AG08395 (cell line): ENCODE measurements at places on chromosomes 4 and X.

- DNase-seq, result no peak
Measured at GRCh38 chrX:70183091-70183490, 5.8 kb downstream of the DGAT2L6 start.

DNA sequence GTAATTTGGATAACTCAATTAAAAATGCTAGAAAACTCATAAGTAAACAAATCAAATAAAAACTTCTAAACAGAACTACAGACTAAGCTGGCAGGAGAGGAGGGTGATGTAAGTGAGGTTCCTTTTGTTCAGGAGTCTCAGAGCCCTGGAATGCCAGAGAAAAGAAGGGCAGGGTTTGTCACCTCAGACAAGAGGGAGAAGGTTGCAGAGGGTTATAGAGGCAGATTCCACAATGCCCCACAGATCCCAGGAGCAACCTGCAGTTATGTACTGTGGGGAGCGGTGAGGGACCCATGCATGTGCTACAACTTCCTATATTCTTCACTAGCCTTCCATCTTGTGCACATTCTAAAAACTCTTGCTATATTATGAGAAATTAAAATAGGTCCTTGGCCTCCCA lies 129.7 kb downstream of the CFAP299 start:
- no peak for DNase-seq

DNA sequence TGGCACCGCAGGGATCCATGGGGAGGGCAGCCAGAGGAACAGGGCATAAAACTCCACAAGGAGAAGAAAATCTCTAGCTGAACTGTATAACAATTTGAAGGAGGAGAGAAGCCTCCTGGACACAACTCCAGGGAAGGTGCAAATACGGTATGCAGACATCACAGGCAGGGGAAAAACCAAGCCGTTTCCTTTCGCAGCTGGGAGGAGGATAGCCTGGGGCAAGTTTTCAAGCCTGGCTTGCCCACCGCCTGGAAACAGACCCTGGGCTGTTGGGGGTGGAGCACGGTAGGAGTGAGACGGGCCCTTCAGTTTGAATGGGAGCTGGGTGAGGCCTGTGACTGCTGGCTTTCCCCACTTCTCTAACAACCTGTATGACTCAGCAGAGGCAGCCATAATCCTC lies 43.4 kb upstream of the TAF9B start:
- no peak for DNase-seq

- DNase-seq, result peak; percentile 53
Measured at GRCh38 chrX:119228512-119229252, 7.4 kb upstream of the PGRMC1 start.

DNA sequence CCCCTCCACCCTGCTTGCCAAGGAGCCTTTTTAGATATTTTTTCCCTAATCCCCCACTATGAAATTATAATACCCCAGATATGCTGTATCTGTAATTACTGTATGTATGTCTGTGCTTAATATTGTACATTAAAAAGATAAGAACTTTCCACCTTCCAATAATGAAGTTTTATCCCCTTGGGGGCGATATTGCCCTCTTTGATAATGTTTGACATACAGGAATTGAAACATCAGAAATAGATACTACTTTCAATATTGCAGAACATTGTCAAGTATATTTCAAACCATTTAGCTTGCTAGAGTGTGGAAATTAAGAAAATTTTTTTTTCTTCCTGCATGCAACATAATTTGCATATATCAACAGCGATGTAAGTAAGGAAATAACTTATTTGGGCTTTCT lies 58.9 kb downstream of the NAF1 start:
- DNase-seq, result peak; percentile 4

DNA sequence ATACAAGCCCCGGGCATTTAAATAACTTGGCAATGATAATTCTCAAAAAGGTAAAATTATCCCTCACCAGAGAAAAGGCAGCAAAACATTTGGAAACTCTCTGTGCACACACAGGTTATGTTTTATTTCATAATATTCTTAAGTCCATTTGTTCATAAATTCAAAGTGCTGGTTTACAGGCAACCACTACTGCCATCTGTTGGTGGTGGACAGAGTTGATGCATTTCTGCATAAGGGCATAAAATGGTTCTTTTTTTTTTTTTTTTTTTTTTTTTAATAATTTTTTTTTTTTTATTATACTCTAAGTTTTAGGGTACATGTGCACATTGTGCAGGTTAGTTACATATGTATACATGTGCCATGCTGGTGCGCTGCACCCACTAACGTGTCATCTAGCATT lies 31.5 kb upstream of the IL21 start:
- DNase-seq, result peak; percentile 57

DNA sequence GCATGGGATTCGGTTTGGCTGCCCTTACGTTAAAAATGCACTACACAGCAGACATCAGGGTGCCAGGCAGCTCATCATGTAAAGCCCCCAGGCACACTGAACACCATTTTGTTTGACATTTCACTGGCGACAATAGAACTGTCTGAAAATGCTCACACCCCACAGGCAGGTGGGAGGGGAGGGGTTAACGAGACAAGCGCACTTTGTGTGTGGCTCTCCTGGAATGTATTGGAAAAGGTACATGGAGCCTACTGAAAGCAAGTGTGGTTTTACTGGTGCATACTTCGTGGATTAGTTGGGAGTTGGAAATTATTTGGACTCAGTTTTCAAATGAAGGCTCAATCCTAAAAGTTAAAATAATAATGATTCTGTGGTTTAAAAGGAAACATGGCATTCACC lies 31.6 kb upstream of the PPARGC1A start:
- DNase-seq, result no peak

GRCh38 chr4:117376692-117377091 lies 291.3 kb upstream of the TRAM1L1 start:
- no peak for DNase-seq

- no peak for DNase-seq
Measured at GRCh38 chr4:107931775-107932321, 499 bp downstream of the CYP2U1 start.

- DNase-seq, result no peak
Measured at GRCh38 chr4:154868414-154869194, 87.5 kb downstream of the RBM46 start.

DNA sequence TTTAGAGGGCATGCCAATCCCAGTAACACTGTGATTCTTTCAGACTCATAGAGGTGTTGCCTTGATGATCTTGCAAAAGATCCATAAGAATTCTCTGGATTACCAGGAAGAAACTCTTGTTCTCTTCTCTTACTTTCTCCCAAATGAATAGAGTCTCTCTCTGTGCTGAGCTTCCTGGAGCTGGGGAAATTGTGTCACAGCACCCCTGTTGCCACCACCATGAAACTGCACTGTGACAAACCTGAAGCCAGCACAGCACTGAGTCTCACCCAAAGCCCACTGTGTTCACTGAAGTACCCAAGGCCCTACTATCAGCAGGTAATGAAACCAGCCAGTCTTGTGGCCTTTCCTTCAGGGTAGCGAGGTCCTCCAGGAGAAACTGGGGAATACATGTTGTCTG lies 332.7 kb upstream of the FGF16 start:
- no peak for DNase-seq

DNA sequence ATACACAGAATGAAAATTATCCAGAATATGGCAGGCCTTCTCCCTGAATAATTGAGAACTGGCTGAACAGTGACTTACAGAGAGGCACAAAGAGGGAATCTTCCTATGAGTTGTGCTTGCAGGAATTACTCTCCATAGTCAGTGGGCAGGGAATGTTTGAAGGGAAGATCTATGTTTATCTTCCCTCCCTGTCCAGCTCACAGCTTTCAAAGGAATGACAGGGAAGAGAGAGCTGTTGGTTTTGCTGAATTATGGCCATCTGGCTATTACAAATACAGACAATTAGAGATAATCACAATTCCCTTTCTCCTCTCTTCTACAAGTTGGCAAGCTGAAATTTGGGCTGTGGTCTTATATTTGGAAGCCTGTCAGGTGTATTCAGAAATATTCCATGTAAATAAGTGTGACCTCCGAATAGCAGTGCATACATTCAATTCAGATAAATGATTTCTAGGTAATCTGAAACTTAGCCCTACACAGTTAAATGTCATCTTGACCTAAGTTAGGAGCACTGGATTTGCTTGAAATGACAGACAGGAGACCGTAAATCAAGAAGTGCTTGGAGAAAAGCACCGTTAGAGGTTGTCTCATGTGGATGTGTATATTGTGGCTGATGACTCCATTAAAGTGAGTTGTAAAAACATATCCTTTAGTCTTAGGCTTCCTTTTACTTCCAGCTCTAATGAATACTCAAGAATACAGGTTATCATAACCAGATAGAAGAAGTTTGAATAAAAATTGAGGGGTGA lies 136.8 kb downstream of the C4orf33 start:
- DNase-seq, result no peak

GRCh38 chrX:116142976-116143375 lies 27.6 kb upstream of the AGTR2 start:
- no peak for DNase-seq

DNA sequence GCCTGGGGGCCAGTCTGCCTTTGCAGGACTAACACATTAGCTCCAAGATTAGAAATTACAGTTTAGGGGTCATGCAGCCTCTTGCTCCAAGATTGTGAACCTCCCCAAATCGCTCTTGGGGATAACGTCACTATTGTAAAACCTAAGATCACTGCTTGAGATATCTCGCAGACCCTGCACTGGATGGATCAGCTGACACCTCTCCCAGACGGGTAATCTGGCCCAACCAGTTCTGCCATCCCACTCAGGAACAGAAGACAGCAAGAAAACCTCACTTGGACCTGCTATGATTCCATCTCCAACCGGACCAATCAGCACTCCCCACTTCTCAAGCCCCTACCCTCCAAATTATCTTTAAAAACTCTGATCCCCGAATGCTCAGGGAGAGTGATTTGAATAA lies 431.2 kb downstream of the GPM6A start:
- DNase-seq, result no peak

- DNase-seq, result no peak
Measured at GRCh38 chr4:2795300-2795892, 2.5 kb downstream of the SH3BP2 start.

DNA sequence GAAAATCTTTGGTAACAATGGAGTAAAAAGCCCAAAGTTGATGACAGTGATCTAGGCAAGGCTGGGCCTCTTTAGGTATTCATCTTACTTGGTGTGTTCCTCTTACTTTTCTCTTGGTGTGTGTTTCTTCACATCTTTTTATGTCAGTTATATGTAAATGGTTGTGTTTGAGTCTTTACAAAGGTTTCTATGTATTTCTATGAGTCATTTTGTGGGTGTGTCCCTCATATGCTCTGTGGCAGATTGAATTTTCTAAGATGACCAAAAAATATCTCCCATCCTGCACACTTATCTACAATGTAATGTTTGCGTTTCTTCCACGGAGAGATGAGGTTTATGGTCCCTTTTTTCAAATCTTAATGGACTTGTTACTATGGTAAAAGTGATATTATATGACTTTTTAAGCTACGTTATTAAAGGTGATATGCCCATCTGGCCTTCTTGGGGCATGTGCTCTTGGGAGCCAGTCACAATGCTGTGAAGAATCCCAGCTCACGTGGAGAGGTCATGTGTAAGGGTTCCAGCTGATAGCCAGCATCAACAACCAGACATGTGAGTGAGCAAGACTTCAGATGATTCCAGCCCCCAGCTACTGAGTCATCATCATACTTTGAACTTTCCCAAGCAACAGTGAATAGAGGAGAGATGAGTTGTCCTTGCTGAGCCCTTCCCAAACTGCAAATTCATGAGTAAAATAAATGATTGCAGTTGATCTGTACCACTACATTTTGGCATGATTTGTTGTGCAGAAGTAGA lies 126.9 kb downstream of the CBLL2 start:
- DNase-seq, result no peak

DNA sequence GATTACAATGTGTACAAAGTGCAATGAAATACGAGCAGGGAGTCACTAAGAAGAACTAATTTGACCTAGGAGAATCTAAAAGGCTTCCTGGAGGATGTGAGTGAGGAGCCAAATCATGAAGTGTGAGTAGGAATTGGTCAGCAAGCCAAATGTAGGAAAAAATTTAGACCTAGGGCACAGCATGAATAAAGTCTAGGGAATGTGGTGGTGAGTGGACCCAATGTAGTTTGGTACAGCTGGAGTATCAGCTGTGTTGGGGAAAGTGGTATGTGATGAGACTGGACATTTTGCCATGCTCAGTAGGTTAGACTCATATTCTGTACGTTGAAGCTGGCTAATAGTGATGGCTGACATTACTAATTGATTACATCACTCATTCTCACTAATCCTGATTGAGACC lies 191.0 kb downstream of the AFF2 start:
- peak; percentile 41 for DNase-seq

DNA sequence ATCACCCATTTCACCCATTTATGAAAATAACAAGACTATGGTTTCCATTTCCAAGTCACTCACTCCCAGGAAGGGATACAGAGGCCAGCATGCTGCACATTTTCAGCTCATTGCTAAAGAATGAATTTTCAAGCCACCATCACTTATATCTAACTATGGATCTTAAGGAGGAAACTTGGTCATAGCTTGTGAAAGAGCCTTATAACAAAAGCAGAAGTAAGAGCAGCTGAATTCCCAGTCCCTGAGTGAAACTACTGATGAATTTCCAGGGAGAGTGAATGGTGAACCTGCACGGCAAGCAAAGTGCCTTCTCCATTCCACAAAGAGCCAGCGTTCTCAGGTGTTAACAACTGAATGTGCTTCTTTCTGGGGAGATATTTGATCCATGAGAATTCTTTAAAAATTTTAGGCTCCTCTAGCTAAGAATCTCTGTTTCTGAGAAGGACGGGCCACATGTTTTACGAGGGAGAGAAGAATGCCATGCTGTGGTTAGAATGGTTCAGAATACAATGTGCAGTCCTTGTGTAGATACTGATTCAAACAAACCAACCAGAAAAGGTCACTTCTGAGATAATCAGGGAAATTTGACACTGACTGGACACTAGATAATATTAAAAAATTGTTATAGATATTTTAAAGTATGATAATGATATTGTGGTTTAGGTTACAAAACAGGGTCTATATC lies 24.0 kb downstream of the BTC start:
- no peak for DNase-seq

- no peak for DNase-seq
Measured at GRCh38 chrX:75061701-75062100, 94.4 kb downstream of the ABCB7 start.

- no peak for DNase-seq
Measured at GRCh38 chrX:113747274-113747973, 836.5 kb upstream of the HTR2C start.

GRCh38 chrX:45056428-45057145 lies 144.1 kb downstream of the DIPK2B start:
- peak; percentile 17 for DNase-seq

DNA sequence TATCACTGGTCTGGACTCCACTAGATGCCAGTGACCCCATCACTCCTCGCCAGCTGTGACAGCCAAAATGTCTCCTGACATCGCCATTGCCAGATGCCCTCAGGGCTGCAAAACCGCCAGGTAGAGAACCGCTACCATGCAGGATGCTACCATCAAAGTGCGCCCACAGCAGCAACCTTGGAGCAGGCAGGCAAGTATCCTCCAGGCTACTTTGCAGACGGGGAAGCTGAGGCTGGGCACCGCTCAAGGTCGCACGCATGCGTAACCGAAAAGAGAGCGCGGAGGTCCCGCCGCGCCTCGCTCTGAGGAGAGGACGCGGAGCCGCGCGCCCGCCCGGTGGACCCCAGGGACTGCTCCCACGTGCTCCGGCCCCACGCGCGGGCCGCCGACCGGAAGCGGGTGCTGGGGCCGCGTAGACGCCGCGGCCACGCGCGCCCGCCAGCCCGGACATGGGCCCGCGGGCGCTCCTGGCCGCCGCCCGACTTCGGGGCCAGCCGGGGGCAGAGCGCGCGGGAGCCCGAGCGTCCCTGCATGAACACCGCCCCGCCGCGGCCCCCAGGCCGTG lies at the start of gene STS:
Gene STS (plus strand): TSS at position 300 of the 565 bp plus-strand sequence. CDS start 105,488 bp downstream, outside the sequence.
- DNase-seq, result peak; percentile 35
